ENCODE measurements at places on chromosomes 2 and 18.
A peak's percentile ranks its signal among the peaks of the same experiment; 100 is the strongest.

DNA sequence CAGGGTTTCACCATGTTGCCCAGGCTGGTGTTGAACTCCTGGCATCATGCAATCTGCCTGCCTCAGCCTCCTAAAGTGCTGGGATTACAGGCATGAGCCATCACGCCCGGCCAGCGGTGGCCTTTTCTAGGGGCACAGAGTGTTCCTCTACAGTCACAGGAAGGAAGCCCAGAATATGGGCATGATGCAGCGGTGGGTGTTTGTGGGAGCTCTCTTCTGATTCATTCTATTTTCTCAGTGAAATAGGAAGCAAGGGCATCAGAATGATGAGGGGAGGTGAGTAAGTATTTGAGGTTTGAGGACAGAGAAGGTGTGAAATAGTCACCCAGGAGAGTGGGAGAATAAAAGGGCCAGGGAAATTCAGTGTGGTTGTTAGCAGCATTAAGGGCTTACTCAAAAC, 70.3 kb upstream of the PSME4 start:
- DNase-seq: no peak

- no peak for DNase-seq
These were observed 2.4 kb upstream of the OR6B2 start for GRCh38 chr2:240032406-240033329.

DNA sequence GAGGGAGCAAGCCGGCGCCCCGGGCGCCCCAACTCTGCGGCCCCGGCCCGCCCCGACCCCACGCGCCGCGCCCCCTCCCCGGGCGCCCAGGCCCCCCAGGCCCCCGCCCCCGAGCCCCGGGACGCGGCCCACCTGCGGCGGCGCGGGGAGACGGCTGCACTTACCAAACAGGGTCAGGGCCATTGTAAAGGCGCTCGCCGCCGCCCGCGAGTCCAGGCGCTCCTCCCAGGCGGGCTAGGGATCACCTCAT, 526 bp downstream of the CHN1 start:
- DNase-seq: no peak

- no peak for DNase-seq
These were observed 63.5 kb downstream of the TXNL1 start for GRCh38 chr18:56574861-56575260.

GRCh38 chr18:26443853-26444252, 104.5 kb downstream of the KCTD1 start:
- no peak for DNase-seq

GRCh38 chr18:44747157-44747556, 66.5 kb downstream of the SETBP1 start:
- no peak for DNase-seq

GRCh38 chr18:56799756-56800155, 148.6 kb downstream of the WDR7 start:
- no peak for DNase-seq

- DNase-seq: peak; percentile 73
These were observed 48.1 kb downstream of the GALNT3 start for GRCh38 chr2:165745916-165746315.

- DNase-seq: no peak
These were observed 551.7 kb downstream of the SATB2 start for GRCh38 chr2:198905881-198906612.

DNA sequence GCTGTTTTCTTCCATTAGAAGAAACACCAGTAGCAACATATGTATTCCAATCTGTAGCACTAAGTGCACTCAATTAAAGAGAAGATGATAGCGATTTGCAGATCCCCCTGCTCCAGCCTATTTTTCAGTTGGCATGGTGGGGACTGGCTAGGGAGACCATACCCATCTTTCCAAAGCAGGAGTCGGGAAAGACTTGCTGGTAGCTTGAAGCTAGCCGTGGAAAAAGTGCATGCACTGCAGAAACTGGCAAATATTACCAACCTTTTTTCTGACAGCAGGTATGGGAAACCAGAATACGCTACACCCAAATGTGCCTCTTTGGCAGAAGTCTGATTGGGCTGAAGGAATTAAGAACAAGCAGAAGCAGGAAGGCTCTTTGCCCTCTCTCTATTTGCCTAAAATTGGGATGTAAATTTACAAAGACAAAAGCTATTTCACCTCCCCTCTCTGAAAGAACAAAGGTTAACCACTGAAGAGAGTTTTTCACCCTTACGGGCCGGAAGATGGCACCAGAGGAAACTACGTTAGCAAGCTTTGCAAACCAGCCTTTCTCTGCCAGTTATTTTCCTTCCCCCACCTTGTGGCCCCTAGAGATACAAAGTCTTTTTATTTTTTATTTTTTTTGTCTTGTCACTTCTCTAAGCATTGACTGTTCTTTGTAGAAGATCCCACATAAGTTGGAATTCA, 273.1 kb downstream of the DLGAP1 start:
- no peak for DNase-seq

DNA sequence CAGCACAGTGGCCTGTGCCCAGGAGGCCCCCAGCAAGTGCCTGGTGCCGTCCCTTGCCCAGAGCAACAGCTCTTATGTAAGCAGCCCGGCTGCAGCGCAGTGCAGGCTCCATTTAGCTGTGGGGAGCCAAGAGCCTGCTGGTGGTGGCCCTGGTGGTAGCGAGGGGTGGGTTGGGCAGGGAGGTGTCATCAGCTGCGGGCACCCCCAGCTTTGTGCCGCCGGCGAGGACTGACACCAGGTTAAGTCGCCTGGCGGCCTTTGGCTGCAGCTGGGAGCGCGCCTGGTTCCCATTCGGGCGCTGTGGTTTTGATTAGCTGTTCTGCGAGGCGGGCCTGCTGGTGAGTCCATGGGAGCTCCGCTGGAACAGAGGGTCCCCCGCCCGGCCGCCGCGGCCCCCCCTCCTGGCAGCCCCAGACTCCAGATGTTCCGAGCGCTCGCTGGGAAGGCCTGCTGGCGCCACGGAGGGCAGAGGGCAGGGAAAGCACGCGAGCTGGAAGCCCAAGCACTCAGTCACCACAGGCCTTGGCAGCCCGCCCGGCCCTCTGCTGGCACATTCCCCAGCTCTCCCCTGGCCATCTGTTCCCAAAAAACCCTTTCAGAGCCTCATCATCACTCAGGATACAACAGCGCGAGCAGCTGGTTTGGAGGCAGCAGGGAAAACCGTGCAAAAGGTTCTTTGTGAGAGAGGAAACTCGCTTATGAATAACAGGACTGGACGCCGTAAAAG, 18.4 kb downstream of the ATOH8 start:
- peak; percentile 99 for DNase-seq

GRCh38 chr2:100791294-100791935, 28.5 kb upstream of the NPAS2 start:
- no peak for DNase-seq

DNA sequence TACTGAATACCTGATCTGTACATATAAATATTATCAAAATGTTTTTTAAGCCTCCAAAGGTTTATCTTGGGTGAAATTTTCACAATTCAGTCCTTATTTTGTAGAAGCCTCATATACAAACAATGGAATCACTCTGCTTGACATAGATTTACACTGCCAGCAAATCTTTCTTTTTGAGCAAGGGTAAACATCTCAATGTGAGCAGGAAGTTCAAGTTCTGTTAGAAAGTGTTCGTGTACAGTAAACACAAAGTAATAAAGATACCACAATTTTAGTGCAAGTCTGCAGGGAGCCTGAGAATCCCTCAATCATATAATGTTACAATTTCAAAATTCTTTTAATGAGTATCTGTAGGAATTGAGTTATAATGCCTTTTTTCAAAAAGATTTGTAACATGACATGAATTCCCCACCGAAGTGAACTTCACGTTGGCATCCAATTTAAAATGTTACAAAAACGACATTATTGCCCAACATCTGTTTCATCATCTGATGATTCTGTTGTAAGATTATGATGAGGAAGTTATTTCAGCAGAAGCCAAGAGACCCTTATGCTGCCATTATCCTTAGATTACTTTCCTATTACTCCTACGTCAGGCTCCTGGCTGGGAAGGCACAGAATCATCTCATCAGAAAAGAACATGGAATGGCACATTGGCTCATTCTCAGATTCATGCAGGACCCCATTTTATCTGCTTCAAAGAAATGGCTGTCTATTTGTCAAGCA, 283.9 kb upstream of the ACVR2A start:
- peak; percentile 35 for DNase-seq

DNA sequence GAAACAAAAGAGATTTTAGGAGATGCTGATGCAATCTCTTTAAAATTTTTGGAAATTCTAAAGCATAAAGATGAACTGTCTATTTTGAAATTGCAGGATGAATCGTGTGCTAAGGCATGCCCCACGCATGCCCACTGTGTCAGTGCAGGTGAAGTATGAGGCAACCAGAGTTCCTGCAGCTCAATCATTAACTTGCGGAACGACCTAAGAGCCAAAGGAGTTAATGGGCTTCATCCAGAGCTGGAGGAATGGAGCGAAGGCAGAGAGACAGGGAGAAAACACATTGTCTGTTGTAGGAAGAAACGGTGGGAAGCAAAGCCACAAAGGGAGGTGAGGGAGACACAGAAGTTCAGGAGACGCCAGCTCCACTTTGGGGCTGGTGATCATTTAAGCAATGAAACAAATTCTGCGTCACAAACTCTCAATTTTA, 265.2 kb downstream of the CCDC85A start:
- DNase-seq: no peak

- no peak for DNase-seq
These were observed 236.0 kb downstream of the CYRIA start for GRCh38 chr2:16429431-16430145.

- DNase-seq: no peak
These were observed 49.7 kb downstream of the MTA3 start for GRCh38 chr2:42618116-42618515.

DNA sequence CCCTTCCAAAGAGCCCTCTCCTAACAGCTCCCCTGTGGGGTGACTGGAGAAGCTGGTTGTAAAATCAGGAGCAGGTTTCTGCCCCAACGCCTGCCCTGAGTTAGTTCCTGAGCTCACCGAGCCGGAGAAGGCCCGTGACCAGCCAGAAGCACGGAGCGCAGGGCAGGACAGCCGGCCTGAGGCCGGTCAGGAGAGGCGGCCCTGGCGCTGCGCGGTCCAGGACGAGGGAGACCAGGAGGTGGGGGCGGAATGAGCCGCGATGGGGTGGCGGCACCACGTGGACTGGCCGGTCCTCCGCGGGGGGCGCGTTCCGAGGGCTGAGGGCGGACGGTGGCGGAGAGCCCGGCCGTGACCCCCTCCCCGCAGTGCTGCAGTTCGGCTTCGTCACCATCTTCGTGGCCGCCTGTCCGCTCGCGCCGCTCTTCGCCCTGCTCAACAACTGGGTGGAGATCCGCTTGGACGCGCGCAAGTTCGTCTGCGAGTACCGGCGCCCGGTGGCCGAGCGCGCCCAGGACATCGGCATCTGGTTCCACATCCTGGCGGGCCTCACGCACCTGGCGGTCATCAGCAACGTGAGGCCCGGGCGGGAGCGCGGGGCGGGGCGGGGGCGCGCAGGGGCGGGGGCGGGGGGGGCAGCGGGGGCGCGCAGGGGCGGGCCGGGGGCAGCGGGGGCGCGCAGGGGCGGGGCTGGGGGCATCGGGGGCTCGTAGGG, 29.0 kb downstream of the ANO7 start:
- DNase-seq: peak; percentile 30

DNA sequence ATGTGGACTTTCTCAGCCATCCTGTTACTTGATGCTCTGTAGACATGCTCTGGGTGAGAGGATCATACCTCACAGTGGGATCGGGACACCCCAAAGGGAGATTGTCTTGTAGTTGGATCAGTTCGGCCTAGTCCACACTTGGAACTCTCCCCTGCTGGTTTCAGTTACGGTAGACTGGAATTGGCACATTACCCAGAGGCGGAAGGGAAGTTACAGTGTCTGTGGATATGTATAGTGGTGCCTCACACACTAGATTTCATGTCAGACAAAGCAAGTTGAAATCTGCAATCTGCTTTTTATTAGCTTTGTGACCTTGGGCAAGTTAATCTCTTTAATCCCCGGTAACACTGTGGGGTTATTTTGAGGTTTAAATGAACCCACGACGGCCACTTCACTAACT, 16.2 kb upstream of the CTAGE1 start:
- DNase-seq: no peak

- no peak for DNase-seq
These were observed 469.9 kb upstream of the NRP2 start for GRCh38 chr2:205212357-205212756.

DNA sequence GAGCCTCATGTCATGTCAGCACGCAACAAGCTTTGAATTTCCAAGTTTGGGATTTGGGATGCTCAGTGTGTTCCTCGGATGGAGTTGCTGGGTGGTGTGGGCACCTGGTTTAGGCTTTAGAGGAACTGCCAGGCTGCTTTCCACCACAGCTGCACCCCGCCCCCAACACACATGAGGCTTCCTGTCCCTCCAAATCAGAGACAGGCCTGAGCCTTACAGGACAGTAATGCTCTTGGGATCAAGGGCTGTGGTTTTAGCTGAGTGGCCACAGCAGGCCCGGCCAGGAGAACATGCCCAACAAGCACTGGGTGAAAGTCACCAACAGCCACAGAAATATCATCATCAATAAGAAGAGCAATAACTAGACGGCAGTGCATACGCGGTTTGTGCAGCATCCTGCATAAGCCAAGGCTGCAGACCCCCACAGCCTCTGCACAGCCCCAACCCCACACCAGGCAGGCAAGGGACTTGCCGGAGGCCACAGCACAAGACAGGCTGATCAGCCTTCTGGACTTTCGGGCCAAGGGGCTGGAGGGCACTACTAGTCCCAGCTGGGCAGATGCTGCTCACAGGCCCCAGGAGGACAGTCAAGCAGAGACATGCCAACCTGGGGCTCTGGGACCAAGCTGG, 29.7 kb upstream of the GPC1 start:
- DNase-seq: no peak

- DNase-seq: no peak
These were observed 105.0 kb downstream of the IKZF2 start for GRCh38 chr2:213046431-213046830.

DNA sequence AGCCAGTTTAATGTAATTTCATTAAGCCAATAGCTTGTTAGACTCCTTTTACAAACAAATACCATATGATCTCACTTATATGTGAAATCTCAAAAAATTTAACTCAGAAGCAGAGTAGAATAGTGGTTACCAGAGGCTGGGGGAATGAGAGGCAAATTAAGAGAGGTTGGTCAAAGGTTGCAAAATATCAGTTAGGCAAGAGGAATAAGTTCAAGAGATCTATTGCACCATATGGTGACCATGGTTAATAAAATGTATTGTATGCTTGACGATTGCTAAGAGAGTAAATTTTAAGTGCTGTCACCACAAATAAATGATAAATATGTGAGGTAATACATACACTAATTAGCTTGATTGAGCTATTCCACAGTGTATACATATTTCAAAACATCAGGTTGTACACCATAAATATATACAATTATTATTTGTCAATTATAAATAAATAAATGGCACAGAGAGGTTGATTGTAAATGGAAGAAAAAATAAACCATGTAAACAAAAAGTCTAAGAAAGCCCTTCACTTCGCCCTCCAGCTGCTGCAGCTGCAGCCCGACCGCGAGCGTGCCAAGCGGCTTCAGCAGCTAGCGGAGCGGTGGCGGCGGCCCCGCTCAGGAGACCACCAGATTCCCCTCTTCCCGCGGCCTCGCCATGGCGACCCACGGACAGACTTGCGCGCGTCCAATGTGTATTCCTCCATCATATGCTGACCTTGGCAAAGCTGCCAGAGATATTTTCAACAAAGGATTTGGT, 23.0 kb upstream of the ACTR2 start:
- peak; percentile 20 for DNase-seq

- DNase-seq: no peak
These were observed 2.8 kb upstream of the ECEL1 start for GRCh38 chr2:232490221-232491138.
